ENCODE measurements at places on chromosomes 12 and 14.

GRCh38 chr12:116954710-116955381 is 44.1 kb downstream of the FBXW8 start:
- no peak for DNase-seq

- no peak for DNase-seq
These were observed 8.4 kb downstream of the TMEM19 start for GRCh38 chr12:71694099-71694820.

DNA sequence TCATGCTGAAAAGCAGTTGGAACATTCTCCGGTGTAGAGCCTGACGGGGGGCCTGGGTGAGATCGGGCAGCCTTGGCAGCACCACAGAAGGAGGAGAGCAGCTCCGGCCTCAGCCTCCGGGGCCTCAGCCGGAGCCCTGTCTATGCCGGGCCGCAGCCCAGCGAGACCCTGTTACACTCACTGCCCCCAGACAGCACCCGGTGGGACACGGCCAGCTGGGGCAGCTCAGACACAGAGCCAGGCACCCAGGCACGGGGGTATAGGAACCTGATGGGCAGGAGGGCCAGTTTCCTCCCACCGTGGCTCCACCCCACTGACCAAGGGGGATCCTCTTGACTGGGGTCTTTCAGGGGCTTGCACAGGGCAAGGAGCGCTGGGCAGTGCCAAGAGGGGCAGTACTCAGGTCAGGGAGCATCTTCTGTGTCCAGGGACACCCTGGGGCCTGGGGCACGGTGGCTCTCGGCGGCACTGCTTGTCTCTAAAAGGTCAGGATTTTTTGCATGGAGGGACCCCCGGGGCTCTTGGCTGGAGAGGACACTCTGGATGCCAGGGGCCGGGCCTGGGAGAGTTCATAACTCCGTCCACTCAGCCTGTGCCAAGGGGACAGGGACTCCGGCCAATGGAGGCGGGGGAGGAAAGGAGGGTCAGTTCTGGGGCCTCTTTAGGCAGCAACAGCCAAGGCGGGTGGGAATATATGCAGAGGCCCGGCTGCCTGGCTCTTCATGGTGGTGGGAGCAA is 9.4 kb downstream of the INF2 start:
- no peak for DNase-seq

DNA sequence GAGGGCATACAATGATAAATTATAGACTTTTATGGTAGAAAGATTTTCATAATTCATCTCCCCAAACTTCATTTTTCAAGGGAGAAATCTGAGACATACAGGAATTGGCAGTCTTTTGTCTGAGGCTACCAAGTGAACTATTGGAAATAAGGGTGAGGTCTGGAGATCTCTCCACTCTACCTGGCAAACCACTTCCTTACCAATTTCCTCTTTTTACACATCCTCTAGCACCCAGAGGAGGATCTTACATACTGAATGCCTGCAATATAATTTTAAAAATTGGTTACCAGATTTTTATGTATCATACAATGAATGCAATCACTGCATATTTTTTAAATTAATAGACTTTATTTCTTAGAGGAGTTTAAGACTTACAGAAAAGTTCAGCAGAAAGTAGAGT is 6.6 kb downstream of the PDE6H start:
- no peak for DNase-seq

DNA sequence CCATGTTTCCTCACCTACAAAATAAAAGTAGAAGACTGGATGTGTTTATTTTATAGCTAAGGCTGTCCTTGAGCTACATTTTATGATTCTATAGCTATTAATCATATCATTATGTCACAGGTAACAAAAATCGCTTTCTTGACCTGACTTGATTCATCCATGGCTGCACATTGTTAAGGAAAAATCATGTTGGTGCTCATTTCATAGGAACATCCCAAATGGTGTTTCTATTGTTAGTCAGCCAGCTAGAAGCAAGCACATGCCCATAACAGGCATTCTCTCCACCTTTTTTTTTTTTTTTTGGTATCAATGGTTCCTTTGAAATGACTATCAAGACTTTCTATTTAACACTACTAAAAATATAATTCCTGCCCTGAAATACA is 45.3 kb upstream of the PTHLH start:
- DNase-seq = no peak

GRCh38 chr12:123109319-123109772 is 41.5 kb downstream of the PITPNM2 start:
- no peak for DNase-seq

GRCh38 chr12:26817183-26817591 is 15.8 kb downstream of the ITPR2 start:
- DNase-seq = no peak

- no peak for DNase-seq
These were observed 184.5 kb downstream of the AKAP6 start for GRCh38 chr14:32513571-32514009.

- no peak for DNase-seq
These were observed 373.4 kb downstream of the NUAK1 start for GRCh38 chr12:105765053-105766014.

- peak; percentile 9 for DNase-seq
These were observed 75.3 kb upstream of the OR4E1 start for GRCh38 chr14:21748869-21749303.

- no peak for DNase-seq
These were observed 24.7 kb upstream of the MAP1LC3B2 start for GRCh38 chr12:116534311-116535121.

DNA sequence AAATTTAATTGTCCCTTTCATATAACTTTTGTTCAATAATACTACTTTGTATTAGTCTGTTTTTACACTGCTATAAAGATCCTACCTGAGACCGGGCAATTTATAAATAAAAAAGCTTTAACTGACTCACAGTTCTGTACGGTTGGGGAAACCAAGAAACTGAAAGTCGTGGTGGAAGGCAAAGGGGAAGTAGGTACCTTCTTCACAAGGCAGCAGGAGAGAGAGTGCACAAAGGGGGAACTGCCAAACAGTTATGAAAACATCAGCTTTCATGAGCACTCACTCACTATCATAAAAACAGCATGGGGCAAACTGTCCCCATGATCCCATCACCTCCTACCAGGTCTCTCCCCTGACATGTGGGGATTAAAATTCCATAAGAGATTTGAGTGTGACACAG is 1069.0 kb downstream of the FSCB start:
- no peak for DNase-seq

DNA sequence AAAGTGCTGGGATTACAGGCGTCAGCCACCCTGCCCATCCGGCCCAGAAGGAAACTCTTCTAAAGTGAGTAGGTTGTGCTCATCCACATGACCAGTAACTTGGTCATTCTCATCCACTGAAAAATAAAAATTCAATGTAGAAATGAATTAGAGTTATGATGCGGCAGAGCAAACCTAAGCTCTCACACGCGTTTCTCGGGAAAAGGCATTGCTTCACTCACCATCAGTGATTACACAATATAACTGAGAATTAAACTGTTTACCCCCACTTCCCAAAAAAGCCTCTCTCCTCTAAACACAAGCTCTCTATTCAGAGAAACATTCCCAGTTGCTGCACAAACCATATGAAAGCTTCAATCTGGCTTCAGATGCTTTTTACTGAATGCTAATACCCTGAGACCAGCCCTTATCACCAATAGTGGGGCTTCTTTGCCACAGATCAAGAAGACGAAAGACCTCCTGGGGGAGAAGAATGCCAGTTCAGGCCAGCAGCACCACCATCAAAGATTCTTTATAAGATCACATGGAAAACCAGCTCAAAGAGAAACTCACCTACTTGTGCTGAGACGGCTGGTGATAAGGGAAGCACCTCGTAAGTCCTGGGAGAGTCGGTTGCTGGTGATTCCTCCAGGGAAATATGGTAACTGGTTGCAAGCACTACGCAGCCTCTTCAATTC is 121.5 kb upstream of the SFSWAP start:
- DNase-seq = no peak

- DNase-seq = no peak
These were observed at the start of gene ARL6IP4 for GRCh38 chr12:122980183-122981035. Gene ARL6IP4, plus strand, starts transcription at chr12:122980681. Its CDS starts 459 bp downstream, at chr12:122981140.

DNA sequence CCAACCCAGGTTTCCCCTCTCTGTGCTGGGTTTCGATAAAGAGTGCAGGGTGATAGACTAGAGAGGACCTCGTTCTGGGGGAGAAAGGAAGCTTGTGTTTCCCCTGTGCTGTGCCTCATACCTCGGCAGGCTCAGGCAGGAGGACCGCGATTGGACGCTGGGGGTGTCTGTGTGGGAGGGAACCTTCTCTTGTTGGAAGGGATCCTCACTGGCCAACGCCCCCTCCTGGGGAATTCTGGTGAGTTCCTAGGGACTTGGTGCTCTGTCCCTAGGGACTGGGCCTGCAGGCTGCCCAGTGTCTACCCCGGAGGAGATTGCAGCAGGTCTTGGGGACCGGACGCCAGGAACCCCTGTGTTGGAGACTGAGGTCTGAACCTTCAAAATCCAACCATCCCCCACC is 157.4 kb upstream of the PRMT8 start:
- no peak for DNase-seq

GRCh38 chr14:71716041-71716772 is 216.0 kb upstream of the RGS6 start:
- no peak for DNase-seq

GRCh38 chr14:103735022-103735421 is 19.4 kb downstream of the ZFYVE21 start:
- no peak for DNase-seq

DNA sequence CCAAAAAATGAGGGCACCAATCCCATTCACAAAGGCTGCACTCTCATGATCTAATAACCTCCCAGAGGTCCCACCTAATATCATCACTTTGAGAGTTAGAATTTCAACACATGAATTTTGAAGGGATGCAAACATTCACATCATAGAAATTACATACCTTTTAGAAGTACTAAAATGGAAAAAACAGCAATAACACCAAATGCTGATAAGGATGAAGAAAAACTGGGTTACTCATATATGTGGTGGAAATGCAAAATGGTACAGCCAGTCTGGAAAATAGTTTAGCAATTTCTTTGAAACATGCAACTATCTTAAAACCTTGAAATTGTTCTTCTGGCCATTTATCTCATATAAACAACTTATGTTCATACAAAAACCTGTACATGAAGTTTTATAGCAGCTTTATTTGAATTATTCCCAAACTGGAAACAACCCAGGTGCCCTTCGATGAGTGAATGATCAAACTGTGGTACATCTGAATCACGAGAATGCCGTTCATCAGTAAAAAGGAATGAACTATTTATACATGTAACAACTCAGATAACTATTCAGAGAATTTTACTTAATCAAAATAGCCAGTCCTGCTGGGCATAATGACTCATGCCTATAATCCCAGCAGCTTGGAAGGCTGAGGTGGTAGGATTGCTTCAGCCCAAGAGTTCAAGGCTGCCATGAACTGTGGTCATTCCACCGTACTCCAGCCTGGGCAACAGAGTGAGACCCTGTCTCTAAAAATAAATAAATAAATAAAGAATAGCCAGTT is 109.4 kb upstream of the SSTR1 start:
- peak; percentile 78 for DNase-seq

DNA sequence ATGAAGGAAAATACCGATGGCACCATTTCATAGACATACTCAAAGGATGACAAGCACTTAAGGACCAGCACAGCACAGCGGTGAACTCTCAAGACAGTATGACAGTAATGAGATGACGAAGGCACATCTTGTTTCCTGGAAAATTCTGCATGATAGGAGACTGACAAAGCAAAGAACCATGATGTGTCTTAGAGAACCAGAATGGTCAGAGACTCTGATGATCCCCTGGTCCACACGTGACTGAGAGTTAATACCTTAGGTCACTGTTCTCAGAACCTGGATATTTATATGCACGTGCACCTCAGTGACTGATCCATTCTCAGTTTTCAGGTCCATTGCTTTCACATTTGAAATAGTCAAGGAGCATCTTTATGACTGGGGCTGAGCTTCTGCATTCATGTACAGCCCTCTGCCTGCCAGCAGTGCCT is 35.3 kb downstream of the PROX2 start:
- no peak for DNase-seq

DNA sequence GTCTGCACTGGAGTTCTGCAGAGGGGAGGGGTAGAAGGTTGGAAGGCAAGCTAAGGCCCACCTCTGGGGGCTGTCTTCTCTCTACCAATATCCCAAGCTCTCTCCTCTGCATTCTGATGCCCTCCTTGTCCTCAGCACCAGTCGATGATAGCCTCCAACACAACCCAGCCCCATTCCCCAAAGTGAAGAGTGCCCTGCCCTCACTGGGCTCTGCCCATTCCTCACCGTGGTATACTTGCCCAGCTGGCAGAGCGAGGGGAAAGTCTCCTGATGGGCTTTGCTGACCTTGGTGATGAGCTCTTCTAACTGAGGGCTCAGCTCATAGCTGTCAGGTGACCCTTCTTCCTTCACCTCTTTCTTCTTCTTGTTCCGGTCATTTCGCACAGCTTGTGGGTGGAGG is 7.2 kb upstream of the ITGB7 start:
- DNase-seq = no peak

- DNase-seq = peak; percentile 23
These were observed 24.8 kb upstream of the MTHFD1 start for GRCh38 chr14:64363265-64363846.

DNA sequence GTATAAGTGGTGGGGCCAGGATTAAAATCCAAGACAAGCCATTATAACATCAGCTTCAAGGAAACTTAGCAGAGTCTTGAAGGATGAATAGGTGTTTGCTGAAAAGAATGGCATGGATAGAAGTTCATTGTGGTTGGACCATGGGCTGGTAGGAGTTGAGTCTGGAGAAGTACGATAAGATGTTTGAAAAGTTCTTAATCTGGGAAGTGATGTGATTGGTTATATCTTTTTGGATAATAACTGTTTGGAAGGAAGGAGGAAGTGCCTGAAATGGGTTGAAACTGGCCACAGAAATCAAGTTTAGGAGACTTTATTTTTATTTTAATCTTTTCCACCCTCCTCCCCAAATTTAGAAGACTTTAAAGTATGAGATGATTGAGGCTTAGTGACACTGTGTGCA is 4.9 kb downstream of the DENR start:
- DNase-seq = no peak

GRCh38 chr14:25014440-25014839 is 35.5 kb downstream of the STXBP6 start:
- DNase-seq = no peak

- no peak for DNase-seq
These were observed 96.5 kb downstream of the UNC79 start for GRCh38 chr14:93527203-93527607.

DNA sequence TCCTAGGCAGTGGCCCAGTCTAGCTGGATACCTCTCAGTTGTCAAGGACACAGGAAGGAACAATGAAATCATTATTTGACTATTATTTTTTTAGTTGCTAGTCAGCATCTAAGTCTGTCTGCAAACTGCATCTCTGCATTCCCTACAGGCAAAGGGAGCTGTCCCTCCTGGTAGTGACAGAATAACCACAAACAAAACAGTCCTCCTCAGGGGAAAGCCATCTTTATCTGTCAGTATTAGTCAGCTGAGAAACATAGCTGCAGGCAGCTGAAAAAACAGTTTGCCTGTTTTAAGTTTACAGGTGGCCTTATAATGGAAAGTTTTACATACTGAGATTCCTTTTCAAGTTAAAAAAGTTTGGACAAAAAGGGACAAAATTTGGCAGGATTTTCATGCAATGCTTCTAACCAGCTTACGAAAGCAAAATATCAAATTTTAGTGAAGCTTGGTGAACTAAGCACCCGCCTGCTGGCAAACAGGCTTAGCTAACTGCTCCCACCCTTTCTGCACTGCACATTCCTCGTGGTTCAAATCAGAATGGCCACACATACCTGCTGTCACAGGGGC is 29.5 kb downstream of the SLC25A21 start:
- DNase-seq = no peak

- no peak for DNase-seq
These were observed 48.9 kb downstream of the RNF34 start for GRCh38 chr12:121448771-121449315.

Data from HS-5 (cell line).